ENCODE measurements at places on chromosomes 1 and 21. TPM values are rescaled to one million over a fixed set of nuclear protein-coding genes. Genes with fewer than 3 reads are reported as not detected.

GRCh38 chr1:244252211-244252610 lies 199.5 kb downstream of the ADSS2 start:
- DNase-seq: no peak

GRCh38 chr1:63022319-63022718 lies 238.4 kb downstream of the ATG4C start:
- no peak for DNase-seq

Gene PADI3
- not detected for total RNA-seq

- DNase-seq: peak; percentile 85
Observed at GRCh38 chr1:46171871-46172270, 3.0 kb upstream of the TSPAN1 start.

Gene TCHHL1
- total RNA-seq: not detected

DNA sequence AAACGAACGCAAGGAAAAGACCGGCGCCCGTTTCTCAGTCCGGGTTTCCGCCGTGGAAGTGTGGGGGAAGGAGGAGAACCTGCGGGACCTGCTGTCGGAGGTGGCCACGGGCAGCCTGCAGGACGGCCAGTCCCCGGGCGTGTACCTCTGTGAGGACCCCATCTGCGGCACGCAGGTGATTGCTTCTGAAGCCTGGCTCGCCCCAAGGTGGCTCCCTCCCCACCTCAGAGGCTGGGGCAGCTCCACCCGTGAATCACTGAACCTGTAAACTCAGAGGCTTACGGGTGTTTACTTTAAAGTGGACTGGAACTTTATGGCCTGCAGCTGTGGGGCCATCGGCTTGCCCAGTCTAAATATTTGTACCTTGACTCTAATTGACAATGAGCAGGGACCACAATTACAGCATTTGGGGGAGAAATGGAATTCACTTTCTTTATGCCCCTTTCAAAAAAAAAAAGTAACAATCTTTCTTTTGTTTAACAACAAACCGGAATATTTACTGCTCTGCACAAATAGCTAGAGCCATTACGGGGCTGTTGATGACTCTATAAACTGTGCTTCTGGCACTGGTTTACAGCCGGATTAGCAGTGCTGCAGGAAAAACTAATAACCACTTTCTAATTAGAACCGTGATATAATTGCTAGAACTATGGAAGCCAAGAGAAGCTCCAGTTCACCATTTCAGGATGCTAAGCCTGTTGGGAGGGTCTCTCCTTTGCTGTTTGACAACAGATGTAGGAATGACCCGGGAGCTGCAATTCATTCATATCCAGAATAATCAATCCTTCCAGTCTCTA lies 454.8 kb downstream of the KIF26B start:
- DNase-seq: no peak

DNA sequence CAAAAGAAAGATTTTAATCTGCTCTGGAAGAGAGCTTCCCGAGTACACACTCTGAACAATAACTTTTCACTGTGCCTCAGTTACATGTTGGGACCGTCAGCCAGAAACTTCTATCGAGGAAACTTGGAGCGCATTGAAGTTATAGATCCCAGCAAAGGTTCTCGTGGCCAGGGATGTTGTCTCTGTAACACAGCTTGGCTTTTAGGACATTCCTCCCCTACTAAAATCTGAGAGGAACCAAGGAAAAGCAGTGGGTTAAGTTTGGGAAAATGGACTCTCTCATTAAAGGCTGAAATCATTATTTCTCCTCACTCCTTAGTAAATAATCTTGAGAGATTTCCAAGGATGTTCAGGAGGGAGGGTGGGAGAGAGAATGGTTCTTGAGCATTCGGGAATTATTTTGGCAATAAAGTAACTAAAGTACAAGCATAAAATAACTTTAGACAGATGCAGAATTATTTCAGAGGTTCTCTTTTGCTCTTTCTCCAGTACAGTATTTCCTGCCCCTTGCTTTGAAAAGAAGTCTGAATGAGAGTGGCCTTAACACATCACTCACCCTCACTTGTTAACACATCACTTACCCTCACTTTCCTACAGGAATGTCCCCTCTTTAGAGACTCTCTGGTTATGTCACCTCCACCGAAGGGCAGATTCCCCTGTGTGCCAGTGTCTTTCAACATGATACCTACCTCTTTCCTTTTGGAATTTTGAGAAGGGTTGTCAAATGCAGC lies 1.8 kb upstream of the NFIA start:
- DNase-seq: no peak

GRCh38 chr1:9373619-9374018 lies 80.9 kb downstream of the SPSB1 start:
- no peak for DNase-seq

Gene LRRIQ3
- 0.67 TPM for total RNA-seq

- DNase-seq: no peak
Observed at GRCh38 chr1:113041569-113042284, 31.3 kb upstream of the LRIG2 start.

GRCh38 chr1:152313970-152314369 lies 11.1 kb downstream of the FLG start:
- DNase-seq: no peak

DNA sequence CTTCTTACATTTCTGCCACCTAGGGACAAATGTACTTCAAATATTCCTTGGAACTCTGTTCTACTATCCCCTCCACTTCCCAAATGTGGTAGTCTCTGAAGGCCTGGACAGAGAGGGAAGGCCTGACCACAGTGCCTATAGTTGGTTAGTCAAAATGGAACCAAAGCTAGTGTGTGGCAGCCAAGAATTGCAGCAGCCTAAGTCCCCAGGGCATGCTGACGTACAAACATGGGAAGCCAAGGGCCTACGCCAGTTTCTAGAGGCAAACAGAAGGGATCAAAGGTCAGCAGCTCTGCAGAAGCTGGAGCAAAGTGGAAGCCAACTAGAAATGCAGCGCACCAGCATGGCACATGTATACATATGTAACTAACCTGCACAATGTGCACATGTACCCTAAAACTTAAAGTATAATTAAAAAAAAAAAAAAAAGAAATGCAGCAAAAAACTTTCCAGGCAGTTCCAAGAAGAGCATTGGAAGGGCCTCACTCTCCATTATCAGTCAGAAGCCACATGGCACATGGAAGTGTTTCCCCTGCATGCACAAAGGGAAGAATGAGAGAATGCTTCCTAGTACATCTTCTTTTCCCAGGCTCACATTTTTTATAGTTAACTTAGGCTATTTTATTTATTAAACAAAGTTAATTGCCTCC lies 39.4 kb upstream of the GADD45A start:
- DNase-seq: no peak

- DNase-seq: no peak
Observed at GRCh38 chr1:62514746-62515423, 78.0 kb downstream of the USP1 start.

Gene CLDN8
- total RNA-seq: not detected

Gene SLC2A5
- 0.98 TPM for total RNA-seq

DNA sequence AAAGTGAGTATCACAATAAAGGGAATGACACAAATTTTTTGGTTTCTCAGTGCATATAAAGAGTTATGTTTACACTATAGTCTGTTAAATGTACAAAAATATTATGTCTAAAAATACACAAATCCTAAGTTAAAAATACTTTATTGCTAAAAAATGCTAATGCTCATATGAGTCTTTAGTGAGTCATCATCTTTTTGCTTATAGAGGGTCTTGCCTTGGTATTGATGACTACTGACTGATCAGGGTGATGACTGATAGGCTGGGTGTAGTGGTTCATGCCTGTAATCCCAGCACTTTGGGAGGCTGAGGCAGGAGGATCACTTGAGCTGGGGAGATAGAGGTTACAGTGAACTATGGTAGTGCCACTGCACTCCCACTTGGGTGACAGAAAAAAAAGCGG lies 12.9 kb upstream of the NUF2 start:
- no peak for DNase-seq

Gene TNFRSF4
- total RNA-seq: 7.7 TPM

GRCh38 chr21:25371841-25372425 lies 235.3 kb downstream of the MRPL39 start:
- no peak for DNase-seq

DNA sequence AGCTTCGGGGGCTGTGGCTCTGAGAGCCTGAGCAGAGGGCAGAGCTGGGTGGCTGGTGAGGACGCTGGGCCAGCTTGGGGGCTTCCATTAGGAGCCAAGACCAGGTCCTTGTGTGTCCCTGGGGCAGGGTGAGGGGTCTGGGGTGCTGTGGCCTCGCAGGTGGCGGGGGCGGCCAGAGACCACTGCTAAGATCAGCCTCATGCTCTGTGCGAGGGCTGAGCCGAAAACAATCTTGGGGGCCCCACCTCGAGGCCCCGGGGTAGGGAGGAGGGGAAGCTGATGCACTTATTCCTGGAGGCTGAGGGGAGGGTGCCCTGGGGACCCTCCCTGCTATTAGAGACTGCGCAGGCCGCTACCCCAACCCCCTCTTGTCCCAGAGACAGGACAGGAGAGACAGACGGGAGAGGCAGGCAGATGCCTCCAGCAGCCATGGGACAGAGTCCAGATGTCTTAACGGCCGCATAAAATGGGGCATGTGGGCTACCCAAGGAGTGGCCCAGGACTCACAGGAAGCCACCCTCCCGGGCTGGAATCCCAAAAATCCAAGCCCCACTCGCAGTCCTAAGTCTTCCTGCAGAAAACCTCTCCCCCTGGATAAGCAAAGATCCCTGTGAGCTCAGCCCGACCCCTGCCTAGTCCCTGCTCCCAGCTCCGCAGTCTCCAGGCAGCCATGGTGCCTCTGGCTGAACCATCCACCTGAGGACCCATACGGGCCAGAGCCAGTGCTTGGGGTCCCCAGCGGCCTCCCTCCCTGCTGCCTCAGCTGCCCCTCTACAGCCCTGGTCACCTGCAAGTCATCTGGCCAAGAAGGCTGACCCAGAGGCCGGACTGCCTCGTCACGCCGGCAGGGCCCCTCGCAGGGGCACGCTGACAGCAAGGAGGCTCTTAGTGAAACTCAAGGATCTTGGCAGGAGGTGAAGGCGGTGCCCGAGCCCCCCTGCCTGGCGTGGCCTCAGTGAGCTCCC lies 43.6 kb upstream of the COL18A1 start:
- no peak for DNase-seq

DNA sequence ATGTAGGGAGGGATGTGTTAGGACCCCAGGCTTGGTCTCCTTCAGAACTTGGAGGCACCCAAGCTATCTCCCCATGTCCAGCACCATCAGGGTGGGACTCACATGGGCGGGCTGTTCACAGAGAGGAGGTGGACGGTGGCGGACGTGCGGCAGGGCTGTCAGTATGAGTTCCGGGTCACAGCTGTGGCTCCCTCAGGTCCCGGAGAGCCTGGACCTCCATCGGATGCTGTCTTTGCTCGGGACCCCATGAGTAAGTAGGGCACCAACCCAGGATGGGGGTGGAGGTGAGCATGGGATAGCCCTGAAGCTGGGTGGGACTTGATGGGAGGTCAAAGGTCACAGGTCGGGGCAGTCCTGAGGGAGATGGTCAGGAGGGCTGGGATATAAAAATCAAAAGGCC lies 27.8 kb downstream of the IGFN1 start:
- DNase-seq: peak; percentile 53

GRCh38 chr1:221276896-221277409 lies 397.7 kb downstream of the HLX start:
- no peak for DNase-seq

- DNase-seq: peak; percentile 81
Observed at GRCh38 chr21:34865400-34866241, 183.5 kb downstream of the RUNX1 start.

DNA sequence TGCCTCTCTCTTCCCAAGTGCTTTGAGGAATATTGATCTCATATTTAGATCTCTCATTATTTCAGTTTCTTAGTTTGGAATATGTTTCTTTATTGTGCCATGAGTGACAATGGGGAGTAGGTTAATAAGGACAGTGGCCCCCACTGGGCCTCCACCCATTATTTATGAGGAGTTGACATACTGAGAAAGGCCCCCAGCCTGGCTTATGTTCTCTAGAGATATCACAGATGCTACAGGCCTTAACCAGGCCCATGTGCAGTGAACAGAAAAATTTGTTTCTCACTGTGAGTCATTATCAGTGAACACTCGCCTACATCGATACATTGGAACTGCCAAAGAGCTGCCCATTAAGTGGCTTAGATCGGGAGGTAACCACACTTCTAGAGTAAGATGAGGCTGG lies 35.7 kb upstream of the SYT6 start:
- no peak for DNase-seq

- peak; percentile 37 for DNase-seq
Observed at GRCh38 chr1:32903991-32904785, 3.0 kb upstream of the TMEM54 start.

DNA sequence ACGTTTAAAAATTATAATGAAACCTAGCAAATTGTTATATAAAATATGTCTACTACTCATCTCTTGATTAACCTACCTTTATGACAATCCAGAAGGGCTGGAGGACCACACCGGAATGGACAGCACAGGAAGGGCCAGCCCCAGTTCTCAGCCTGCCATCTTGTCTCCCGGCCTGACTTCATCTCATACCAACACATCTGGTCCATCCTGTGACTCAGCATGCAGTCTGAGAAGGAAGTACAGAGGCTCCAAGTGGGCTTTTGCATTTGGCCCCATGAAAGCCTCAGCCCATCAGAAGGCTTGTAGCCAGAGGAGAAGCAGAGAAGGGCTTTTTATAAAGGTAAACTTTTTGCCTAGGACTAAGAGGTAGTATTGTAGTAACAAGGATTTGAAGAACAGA lies 436.6 kb downstream of the MRPL39 start:
- no peak for DNase-seq

Gene RORC
- 16.4 TPM for total RNA-seq

DNA sequence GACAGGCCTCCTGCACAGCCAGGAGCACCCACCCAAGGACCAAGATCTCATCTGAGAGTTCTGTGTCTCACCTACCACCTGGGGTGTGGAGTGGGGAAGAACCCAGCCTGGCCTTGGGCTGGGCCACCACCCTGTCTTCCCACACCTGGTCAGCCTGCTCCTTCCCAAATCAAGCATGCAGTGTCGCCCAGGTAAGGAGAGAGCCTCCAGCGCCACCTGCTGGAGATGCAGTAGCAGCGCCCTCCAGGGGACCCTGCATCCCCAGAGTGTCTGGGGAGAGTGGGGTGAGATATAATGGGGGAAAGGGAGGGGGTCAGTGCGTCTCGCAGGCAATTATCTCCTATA lies 32.3 kb downstream of the KIAA2013 start:
- peak; percentile 87 for DNase-seq

DNA sequence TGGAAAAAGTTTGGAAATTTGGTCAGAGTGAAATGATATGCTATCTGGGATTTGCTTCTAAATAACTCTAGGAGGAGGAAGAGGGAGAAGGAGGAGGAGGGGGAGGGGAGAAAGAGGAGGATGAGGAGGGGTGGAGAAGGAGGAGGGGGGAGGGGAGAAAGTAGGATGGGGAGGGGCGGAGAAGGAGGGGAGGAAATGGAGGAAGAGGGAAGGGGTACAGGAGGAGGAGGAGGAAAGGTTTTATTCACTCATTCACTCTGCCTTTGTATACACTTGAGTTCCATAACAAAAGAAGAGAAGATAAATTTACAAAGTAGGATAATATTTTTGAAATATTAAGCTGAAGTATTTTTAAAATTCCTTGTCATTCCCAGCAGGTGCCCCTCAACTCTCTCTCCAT lies 6.3 kb upstream of the VPS26C start:
- DNase-seq: no peak

- DNase-seq: peak; percentile 73
Observed at GRCh38 chr1:177181631-177182291, 11.0 kb downstream of the BRINP2 start.

- DNase-seq: no peak
Observed at GRCh38 chr1:214638997-214639396, 36.0 kb downstream of the CENPF start.

Measured in upper lobe of right lung (tissue), 1 donor.